ENCODE measurements at places on chromosomes 4 and X.

- no peak for DNase-seq
These were observed 9.8 kb upstream of the TIGD2 start for GRCh38 chr4:89101256-89102161.

DNA sequence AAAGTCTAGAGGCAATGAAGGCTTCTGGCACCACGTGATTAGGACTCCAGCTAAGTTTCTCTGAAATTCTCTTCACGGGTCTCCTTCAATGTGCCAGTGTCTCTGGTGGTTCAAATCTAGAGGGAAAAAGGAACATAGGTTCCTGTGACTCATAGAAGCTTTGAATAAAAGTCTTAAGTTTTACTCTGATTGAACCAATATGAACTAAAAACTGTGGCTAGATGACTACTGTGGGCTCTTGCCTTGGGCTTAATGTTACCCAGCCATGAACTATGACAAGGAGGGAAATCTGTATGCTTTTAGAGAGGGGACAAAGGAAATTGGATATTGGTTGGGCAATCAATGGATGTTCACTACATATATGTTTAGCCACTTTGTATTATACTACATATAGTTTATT is 49.9 kb upstream of the TEX13D start:
- DNase-seq = no peak

GRCh38 chrX:107135049-107135964 is 16.7 kb upstream of the RBM41 start:
- DNase-seq = peak; percentile 29

GRCh38 chr4:8846046-8846720 is 25.5 kb downstream of the HMX1 start:
- no peak for DNase-seq

- DNase-seq = no peak
These were observed 863.8 kb upstream of the PABPC4L start for GRCh38 chr4:135065366-135065765.

DNA sequence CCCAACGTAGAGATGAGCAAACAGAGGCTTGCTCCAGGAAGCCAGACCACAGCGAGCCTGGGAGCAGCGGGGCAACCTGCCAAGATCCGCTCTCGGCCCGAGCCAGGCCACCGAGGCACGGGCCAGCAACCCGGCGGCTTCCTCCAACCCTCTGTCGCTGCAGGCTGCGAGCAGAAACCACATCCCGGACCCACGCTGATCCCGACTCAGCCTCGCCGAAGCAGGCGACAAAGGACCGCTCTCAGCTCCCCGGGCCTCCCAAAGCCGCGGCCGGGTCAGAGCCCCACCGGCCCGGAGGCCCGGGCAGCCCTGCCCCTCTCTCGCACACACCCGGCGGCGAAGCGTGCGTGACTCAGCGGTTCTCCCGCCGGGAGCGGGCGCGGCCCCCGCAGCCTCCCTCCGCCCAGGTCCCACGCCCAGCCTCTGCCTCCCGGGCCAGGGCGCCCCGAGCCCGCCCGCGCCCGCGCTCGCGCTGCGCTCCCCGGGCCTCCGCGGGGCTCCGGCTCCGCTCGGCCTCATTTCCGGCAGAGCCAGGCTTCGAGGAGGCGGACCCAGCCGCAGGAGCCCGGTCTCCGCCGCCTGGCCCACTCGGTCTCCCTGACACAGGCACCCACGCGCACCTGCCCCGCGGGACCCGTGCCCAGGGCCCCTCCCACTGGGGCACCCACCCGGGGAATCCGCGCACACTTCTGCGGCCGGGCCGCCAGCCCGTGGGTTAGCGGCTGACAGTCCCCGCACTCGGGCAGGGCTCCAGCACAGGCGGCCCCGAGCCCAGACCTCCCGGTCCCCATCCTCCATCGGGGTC is 1.7 kb downstream of the PPP2R2C start:
- DNase-seq = peak; percentile 7

DNA sequence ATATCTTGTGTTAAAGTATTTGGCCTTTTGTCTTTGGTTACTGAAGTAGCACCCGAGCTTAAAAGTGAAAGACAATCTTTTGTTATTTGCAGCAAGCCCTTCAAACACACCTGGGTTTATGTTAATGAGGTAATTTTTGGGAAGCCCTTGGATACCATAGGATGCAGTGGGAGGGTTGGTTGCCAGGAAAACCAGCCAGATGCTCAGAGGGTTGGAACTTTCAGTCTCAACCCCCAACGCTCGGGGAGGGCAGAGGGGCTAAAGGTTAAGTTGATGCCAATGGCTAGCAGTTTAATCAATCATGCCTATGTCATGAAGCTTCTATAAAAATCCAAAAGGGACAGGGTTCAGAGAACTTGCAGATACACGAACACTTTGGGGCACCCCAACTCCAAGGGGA is 17.2 kb upstream of the GPR173 start:
- DNase-seq = no peak

DNA sequence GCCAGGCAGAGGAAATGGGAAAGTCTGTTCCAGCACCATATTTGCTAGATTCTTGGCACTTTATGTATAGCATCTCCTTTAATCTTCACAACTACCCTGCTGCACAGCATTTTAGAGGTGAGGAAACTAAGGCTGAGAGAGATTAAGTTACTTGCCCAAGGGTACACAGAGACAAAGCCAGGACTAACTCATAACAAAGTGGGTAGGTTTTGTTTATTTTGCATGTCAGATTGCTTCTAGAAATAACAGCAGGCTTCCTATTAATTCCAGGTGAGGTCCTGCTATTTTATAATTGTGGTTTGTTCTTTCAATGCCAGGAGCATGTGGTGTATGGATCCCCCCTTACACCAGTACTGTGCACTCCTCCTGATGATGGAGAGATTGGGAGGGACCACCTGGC is 15.0 kb downstream of the TCEANC start:
- no peak for DNase-seq

DNA sequence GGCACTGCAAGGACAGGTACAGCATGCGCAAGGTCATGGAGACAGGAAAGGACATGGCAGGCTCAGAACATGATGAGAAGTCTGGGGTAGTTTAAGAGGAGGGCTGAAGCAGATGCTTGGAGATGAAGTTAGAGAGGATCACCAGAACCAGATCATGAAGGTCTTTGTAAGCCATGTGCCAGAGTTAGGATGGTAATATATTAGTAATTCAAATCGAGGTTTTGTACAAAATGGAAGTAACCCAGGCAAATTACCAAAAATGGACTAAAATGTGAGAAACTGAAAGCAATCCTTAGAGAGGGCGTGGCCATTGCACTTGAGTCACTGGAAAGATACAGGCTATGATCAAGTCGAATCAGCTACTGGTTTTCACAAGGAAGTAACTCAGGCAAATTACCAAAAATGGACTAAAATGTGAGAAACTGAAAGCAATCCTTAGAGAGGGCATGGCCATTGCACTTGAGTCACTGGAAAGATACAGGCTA is 13.5 kb downstream of the RXFP1 start:
- DNase-seq = peak; percentile 42

- DNase-seq = no peak
These were observed 139.5 kb downstream of the UCHL1 start for GRCh38 chr4:41396214-41396613.

- DNase-seq = no peak
These were observed 131.8 kb upstream of the VCX start for GRCh38 chrX:7711167-7711566.

DNA sequence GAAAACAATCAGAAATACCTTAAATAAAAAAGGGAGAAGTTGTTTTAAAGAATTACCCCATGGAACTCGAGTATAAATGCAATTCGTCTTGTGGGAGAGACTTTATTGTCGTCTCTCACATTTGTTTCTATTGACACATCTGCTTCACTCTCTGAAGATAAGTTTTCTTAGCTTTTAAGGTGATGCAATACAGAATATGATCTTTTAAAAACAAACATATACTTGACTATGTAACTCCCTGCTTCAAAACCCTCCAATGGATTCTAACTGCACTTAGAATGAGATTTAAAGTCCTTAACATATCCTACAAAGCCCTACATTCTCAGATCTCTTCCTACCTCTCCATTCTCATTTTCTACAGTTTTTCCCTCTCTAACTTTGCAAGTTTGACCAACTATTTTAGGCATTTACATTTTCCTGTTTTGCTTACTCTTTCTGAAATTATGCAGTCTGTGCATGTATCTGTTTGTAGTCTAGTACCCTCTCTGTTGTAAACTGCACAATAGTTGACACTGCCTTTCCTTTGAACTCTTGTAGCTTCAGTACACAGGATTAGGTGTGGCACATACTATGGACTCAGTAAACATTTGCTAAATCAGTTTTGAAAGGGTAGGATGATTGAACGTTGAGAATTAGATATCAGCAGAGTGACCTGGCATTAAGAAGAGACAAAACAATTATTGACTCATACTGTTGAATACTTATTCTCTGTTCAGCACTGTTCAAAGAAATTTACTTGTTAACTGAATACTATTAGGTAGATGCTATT is 59.8 kb downstream of the AGTR2 start:
- peak; percentile 33 for DNase-seq

DNA sequence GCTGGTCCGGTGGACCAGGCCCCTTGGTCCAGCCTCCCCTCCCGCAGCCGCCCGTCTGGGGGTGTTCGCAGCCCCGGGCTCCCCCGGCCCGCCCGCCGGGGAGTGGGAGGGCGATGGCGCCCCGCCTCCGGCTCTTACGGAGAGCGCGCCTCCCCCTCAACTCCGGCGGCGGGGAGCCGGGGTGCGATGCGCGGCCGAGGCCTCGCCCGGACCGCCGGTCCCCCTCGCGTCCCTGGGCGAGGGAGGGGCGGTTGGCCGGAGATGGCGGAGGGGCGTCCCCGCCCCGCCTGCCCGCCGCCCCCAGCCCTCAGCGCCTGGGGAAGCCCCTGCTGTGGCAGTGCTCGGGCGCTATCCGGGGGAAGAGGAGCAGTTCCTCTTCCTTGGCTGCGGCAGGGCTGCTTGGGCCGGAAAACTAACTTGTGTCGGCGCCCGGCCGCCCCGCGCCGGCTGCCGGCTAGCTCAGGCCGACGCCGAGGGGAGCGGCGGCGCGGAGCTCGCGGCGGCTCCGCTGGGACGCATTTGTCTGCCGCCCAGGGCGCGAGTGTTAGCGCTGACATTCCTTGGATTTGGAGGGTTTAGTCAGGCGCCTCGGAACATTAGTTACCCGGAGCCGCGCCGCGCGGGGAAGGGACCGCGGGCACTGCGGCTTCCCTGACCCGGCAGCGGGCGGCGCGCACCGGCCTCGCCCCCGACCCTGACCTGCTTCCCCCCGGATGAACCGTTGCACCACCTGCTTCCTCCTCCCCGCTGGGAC is 994 bp downstream of the GALNT7 start:
- DNase-seq = peak; percentile 73

DNA sequence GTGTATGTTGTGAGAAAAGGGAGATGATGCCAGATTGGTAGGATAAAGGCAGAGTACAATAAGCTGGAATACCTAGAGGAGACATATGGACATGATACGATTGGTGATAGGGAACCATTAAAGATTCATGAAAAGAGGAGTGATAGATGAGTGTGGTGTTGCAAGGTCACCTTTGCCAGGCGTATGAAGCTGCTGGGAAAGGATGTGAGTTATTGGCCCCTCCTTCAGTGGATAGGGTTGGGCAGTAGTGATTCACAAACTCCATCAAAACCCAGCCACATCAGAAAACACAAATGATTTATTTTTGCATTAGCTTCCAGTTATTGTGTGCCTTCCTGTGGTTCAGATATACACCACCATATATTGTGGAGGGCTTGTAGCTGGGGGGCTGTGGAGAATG is 34.3 kb downstream of the TMEM164 start:
- DNase-seq = no peak

DNA sequence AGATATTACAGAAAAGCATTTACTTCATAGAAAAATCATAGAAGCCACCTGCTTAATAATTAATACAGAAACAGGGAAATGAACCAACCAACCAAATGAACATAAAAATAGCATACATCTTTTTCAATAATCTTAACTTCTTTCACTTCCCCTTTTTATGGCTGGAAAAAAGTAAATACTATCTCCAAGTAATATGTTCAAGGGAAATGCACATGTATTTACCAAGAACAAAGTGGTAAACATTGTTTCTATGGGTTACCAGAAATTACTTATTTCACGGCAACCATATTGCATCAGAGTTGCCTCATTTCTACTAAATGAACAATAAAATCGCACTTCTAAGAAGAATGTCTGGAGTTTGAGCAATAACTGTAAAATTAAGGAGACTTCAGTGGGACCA is 321.3 kb downstream of the TMA16 start:
- no peak for DNase-seq

DNA sequence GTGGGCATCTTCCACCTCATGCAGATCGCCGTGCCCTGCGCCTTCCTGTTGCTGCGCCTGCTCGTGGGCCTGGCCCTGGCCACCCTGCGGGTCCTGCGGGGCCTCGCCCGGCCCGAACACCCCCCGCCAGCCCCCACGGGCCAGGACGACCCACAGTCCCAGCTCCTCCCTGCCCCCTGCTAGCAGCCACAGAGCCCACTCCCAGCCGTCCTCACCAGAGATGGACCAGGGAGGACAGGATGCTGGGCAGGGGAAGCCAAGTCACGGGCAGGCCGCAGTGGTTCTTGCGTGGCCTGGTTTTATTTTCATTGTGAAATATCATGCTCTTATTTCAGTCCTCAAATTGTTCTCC is 15.1 kb downstream of the DGKQ start:
- no peak for DNase-seq

DNA sequence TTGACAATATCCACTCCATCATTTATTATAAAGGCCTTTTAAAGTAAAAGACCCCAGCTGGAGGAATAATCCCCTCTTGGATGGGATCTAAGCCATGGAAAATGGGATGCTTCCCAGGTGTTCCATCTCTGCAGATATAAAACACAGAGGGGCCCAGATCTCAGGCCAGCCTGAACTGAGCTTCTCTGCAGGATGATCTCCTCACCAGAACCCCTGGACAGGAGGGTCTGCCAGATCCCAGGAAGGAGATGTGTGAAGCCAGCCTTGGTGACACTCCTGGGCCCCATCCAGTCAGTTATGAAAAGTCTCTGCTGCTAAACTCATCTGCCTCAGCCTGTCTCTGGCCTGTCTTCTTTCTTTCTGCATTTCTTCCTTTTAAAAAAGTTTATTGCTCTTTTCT is 56.7 kb downstream of the HTRA3 start:
- no peak for DNase-seq

DNA sequence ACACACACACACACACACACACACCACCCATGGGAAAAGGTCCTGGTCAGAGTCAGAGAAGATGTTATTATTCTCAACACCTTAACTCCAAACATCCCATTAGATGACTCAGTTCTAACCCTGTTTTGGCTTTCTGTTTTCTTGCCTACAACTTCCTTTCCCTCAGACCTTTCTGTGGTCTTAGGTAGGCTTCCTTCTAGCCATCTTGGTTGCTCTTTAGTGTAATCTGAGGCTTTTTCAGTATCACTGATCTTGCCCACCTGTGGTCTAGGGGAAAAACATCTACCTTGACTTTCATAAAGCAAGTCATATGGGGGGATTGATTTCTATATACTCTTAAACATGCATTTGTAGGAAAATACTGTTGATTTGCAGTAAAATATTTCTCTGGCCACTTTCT is 56.9 kb downstream of the ATG4A start:
- no peak for DNase-seq

- no peak for DNase-seq
These were observed 53.4 kb upstream of the ARX start for GRCh38 chrX:25069209-25069608.

- DNase-seq = peak; percentile 48
These were observed 134.3 kb upstream of the PPARGC1A start for GRCh38 chr4:24024157-24024556.

GRCh38 chr4:54109241-54110018 is 9.5 kb downstream of the GSX2 start:
- no peak for DNase-seq

- DNase-seq = no peak
These were observed 109.1 kb downstream of the ANAPC4 start for GRCh38 chr4:25486171-25486570.

- DNase-seq = no peak
These were observed 336.1 kb upstream of the PABPC4L start for GRCh38 chr4:134537701-134538100.

GRCh38 chr4:89823416-89823815 is 13.5 kb downstream of the SNCA start:
- no peak for DNase-seq

Data from fibroblast of gingiva (primary cell).